ENCODE measurements at places on chromosomes 11 and 22.
A peak's percentile ranks its signal among the peaks of the same experiment; 100 is the strongest.

DNA sequence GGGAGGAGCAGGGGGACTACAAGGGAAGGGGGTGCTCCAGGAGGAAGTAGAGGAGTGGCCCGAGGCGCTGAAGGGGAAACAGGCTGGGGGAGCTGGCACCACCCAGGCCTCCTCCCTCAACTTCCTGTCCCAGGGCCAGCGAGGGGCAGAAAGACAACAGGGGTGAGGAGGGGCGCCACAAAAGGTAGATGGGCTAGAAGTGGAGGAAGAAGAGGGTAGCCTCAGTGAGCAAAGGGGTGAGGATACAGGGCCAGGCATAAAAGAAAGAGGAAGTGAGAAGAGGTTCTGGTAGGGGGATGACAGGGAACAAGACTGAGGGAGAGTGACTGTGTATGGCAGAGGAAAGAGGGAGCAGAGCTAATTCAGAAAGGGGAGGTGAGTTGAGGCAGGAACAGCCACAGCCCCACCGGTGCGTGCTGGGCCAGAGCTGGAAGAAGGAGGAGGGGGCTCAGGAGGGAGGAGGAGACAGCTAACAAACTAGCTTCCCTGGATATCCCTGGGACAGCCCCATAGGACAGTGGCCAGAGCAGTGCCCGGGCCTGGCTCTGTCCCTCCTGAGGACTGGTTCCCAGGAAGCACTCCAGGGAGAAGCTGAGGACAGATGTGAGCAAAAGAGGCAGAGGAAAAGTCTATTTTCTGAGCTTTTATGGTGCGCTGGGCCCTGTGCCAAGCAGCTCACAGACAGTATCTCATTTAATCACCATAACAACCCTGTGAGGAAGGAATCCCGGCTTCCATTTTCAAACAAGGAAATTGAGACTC, 8.5 kb downstream of the DCHS1 start:
- DNase-seq, result no peak

DNA sequence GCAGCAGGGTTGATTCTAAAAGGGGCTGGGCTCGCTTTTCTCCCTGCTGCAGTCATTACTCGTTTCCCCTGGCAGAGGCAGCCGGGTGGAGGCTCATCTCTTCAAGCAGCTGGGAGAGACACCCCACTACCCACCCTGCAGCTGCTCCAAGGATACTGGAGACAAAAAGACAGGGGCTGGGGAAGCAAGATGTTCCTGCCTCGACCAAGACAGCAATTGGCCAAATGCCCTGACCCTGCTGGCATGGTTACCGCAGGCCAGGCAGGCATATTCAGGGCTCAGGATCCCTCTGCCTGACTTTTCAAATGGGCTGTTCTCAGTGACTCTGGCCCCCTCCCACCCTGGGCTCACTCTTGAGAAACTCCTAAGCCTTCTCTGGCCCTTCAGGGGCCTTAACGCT, 6.8 kb upstream of the RGL4 start:
- DNase-seq, result no peak

- DNase-seq, result no peak
Observed at GRCh38 chr11:69698362-69698761, 5.5 kb downstream of the FGF19 start.

- DNase-seq, result no peak
Observed at GRCh38 chr11:45614196-45614828, 51.1 kb downstream of the CHST1 start.

DNA sequence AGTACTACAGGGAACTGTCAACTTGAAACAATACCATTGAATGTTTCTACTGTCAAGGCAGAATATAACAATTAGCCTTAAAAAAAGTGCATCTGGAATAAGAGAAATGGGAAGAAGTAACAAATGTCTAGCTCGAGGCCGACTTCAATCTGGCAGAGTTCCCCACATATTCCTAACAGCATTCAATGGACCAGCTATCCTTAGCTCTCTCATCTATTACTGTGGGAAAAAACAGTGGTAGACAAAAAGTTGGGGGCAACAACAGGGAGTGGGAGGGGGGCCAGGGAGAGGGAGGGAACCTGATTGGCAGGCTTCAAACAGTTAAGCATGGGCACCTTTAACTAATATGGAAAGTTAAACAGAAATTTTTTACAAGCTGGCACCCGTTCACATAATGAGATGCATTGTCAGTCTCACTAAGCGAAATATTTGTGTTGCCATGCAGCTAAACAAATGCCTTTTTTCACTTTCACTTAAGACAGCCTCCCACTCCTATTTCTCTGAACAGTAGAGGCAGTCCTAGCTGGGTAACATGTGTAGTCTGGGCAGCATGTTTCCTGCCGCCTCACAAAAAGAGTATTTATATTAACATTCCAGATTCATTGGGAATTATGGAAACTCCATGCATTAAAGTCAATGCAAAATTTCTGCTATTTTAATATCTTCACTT, 62.2 kb upstream of the SOX6 start:
- no peak for DNase-seq

DNA sequence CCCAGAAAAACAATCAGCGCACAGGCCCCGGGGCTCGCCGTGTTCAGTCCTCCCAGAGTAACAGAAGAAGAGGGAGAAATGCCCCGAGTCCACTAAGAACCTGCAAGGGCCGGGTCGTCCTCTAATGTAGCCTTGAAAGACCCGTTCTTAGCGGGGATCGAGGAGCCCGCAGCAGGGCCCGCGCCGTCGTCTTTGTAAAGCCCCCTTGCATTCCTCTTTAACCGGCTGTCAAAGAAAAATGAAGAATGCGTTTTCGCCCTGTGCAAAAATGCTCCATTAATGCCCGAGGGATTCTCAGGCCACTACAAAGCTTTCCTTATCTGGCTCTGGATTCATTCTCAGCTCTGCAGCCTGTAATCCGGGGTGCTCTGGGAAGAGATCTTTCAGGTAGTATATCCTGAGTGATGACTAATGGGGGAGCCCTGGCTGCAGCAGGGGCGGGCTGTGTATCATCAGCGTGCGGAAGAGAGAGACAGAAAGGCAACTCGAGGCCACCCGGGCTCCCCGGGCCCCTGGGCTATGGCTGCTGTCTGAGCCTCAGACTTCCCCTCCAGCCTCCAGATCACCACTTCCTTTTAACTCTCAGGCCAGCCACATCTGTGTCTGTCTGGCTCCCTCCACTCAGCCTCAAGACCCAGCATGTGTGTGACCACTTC, 78.2 kb downstream of the FBLN1 start:
- no peak for DNase-seq

- peak; percentile 82 for DNase-seq
Observed at GRCh38 chr22:36332623-36333332, 55.0 kb downstream of the MYH9 start.

DNA sequence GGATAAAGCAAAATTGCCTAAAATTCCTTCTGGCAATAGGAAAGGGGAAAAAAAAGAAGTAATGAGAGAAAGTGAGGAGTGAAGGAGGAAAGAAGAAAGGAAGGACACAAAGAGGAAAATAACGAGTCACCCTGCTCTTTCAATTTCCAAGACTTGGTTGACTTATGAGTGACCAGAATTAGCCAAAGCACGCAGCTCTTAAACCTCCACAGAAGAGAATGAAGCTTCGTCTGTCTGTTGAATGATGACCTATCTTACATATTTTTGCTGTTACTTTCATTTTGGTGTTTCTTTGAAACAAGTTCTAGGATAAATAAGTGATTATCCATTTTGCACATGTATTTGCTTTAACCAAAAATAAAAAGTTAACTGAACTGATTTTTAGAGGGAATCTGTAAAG, 728 bp downstream of the MMP27 start:
- no peak for DNase-seq

- peak; percentile 93 for DNase-seq
Observed at GRCh38 chr11:130580372-130580771, 131.9 kb downstream of the ADAMTS15 start.

DNA sequence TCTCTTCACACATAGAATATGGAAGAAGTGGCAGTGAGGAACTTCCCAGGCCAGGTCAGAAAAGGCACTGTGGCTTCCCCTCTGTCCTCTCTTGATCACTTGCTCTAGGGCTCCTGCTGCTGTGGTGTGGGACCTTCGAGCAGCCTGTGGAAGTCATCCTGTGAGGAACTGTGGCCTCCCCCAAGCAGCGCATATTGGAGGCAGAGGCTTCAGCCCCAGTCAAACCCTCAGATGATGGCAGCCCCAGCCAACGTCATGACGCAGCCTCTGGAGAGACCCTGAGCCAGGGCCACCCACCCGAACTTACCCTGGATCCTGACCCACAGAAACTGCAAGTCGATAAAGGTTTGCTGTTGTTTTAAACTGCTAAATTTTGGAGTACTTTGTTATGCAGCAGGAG, 444.9 kb downstream of the TBC1D22A start:
- DNase-seq, result no peak

DNA sequence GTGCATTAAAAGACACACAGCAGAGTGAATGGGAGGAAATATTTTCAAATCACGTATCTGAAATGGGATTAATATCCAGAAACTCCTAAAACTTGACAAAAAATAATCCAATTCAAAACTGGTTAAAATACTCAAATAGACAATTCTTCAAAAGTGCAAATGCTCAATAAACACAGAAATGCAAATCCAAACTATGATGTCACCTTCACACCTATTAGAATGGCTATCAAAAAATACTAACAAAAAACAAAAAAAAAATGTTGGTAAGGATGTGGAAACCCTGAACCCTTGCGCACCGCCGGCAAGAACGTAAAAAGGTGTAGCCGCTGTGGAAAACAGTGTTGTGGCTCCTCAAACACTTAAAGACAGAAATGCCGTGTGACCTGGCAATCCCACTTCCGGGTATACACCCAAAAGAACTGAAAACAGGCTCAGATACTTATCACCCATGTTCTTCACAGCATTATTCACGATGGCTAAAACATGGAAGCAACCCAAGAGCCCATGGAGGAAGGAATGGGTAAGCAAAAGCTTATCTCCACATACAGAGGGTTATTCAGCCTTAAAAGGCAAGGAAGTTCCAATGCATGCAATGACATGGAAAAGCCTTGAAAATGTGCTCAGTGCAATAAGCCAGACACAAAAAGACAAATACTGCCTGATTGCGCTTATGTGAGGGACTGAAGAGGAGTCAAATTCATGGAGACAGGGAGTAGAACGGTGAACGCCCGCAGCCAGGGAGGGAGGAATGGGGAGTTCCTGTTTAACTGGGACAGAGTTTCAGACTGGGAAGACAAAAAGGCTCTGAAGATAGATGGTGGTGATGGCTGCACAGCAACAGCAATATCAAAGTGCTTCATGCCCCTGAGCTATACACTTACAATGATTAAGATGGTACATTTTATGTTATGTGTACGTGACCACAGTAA, 19.6 kb downstream of the BRD1 start:
- DNase-seq, result no peak

DNA sequence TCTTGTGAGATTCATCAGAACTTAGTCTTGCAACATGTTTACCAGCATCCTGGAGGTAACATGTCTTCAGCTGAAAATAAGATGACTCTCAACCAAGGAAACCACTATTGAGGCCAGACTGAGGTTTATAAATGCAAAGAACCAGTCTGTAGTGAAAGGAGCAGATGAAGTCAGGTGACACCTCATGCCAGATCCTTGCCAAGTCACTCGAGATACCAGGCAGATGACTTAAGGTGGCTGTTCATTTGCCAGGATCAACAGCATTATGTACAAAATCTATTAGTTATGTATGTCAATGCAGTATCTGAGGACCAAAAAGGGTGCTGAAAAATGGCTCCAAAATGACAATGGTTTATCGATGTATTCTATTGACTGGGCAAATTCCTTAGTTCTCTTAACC, 100.0 kb upstream of the SOX6 start:
- DNase-seq, result no peak

- no peak for DNase-seq
Observed at GRCh38 chr22:30615543-30615954, 8.6 kb downstream of the TCN2 start.

DNA sequence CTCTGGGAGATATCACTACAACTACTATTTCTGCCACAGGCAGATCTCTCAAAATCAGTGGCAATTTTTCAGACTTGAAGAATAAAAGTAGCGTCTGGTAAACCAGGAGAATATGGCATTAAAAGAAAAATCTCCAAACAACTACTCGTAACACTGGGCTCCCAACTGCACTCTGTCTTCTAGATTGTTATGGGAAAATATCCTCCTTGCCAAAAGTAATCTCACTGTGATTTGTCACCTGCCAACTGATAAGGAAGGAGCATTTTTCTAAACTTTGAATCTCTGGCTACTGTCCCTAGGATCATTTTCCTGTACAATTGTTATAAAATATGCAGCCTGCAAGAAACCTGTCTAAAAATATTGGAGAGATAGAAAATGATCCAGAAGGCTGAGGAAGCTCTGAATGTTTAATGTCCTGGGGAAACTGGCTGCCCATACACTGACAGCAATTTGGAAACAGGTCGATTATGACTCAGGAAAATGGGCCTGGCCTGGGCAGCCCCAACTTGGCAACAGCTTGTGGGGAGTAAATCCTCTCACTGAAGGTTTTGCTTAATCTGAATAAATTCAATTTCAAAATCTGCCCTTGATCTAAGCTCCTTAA, 90.5 kb upstream of the DBX1 start:
- DNase-seq, result no peak

- DNase-seq, result no peak
Observed at GRCh38 chr11:44621784-44622183, 56.3 kb downstream of the CD82 start.

DNA sequence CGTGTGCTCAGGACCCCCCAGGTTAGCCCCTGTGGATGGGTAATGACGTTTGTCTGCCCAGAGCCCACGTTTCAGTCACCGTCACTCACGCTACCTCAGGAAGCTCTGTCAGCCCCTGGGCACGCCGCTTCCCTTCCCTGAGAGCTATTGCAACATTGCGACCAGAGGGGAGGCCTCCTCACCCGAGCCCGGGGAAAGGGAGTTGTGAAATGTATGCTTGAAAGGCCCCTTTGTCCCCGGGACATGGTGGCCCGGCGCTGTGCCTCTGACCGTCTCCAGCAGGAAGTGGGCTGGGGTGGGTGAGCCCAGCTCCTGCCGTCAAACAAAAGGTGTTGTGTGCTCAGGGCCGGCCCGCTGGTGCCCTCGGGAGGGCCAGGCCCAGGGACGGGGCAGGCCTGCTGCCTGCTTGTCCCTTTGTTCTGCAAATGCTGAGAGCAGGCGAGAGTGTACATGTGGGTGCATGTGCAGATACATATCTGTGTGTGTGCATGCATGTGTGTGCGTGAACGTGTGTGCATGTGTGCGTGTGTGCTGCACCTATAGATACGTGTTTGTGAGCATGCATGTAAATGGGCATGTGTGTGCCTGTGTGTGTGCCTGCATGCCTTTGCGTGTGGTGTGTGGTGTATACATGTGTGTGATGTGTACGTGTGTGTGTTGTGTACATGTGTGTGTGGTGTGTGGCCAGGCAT, 1125.0 kb downstream of the BRD1 start:
- DNase-seq, result no peak

DNA sequence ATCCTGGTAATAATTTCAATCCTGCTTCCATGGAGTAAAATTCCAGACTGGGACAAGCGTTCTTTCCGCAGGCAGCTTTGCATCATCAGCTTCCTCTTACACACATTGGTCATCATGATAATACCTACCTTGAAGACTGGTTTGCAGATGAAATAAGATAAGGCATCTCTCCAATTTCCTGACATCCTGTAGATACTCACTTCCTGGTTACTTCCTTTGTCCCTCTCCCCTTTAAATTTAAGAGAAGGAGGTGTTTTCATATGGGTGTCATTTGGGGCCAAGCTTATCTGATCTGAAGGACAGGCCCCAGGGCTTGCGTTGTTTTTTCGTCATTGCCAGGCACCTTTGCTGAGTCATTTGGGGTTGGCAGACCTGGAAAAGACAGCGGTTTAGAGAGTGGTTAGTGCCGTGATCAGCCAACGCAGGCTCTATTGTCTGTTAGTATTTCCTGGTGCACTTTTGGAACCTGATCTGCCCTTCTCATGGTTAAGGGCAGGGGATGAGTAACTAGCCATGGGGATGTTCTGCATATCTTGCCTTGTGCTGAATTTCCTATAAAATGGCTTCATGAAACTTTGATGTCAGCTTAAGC, 24.1 kb downstream of the GRAMD1B start:
- DNase-seq, result peak; percentile 70

- no peak for DNase-seq
Observed at GRCh38 chr11:9037046-9037780, 33.4 kb upstream of the NRIP3 start.
